ENCODE measurements at places on chromosomes 1 and 21.

DNA sequence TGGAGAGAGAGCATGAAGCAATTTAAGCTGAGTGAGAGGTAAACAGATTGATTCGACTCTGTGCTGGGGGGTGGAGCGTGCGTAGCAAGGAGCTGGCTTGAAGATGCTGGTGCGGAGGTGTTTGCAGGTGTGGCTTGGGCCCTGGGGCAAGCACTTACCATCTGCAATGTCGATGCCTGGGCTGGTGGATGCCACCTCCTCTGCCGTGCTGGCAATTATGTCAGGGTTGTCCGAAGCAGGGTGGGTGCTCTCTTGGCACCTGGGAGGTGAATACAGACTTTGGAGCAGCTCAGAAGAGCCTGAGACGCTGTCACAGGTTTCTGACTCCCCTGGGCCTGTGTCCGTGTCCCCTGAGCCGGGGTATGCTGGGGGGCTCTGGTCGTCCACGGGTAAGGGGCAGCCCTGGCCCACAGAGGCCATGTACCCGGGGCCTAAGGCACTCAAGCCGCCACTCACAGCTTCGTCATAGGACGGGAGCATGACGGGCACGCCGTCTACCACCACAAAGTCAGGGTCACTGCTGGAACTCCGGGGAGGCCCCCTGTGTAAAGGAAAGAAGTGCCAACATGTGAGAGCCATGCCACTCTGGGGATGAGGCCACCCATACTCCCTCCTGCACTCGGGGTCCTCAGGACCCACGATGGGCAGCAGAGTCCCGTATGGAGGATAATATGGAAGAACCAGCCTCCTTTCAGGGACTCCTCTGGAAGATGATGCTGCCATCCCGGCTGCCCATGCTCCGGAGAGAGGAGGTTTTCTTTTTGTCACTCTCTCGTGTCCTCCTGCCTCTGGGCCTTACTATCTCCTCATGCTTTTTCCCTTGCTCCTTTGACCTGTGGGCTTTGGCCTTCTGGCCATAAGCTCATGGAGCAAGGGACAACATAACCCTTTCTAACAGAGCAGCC, 80.3 kb upstream of the TLR5 start:
- no peak for DNase-seq

DNA sequence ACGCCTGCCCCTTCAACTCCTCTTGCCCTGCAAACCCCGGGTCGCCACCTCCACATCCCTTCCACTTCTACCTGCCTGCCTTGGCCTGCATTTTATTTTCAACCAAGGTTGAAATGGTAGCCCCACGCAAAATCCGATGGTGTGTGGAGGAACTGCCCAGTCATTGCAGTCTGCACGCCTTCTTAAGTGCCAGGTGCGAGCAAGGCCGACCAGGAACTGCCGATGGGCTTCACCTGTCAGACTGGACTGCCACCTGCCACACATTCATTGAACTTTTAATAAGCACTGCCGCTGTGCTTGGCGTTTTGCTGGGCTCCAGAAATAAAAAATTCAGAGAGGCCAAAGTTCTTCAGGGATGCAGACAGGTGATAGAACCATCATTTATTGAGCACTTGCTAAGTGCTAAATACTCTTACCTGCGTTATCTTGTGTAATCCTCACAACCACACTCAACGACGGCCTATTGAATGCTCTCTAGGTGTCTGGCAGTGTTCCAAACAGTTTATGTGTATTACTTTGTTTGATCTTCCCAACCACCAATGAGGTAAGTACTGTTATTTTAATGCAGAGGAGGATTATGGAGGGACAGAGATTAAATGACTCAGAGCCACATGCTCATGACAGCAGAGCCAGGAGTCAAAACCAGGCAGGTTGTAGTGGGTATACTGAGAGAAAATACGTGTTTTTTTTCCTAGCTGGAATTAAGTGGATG, 36.2 kb downstream of the CACHD1 start:
- peak; percentile 94 for DNase-seq

- no peak for DNase-seq
Measured at GRCh38 chr1:65939636-65940035, 146.9 kb downstream of the PDE4B start.

DNA sequence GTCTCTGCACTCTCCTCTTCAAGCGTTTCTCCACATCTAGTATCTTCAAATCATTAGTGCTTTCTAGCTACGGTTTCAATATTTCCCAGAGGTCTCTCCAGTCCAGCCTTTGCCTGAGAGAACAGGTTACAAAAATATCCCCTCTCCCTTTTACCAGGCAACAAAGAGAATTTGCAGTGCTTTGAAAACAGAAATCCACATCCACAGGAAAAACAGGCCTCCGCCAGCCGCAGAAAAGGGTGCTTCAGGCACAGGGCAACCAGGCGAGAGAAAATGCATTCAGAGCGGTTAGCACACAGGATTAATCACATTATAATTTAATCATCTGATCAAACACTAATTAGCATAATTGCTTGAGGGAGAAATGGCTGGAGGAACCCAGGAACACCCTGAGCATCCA, 13.8 kb downstream of the DSCAM start:
- DNase-seq = no peak

DNA sequence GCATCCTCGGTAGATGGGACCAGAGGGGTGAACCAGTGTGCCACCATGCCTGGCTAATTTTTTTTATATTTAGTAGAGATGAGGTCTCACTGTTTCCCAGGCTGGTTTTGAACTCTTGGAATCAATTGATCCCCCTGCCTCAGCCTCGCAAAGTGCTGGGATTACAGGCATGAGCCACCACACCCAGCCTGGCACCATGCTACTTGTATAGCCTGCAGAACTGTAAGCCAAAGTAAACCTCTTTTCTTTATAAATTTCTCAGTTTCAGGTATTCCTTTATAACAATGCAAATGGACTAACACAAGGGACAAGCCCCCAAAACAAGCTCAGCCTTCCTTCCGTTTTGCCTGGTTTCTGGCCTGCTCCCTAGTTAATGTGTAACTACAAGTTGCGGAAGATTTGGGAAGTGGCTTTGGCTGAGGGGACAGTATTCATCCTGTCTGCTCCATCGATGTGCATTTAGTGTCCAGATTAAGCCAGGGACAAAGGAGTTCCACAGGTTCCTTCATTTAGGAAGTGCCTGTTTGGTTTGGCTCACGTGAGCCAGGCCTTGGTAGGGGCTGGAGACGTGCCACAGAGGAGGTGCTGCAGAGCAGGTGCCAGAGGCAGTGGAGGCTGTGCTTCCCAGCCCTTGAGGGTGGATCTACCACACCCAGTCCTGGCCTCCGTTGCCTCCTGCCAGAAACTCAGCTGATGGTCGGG, 4.4 kb downstream of the AVPR1B start:
- DNase-seq = no peak

- DNase-seq = no peak
Measured at GRCh38 chr1:156858555-156858956, 361 bp downstream of the INSRR start.

DNA sequence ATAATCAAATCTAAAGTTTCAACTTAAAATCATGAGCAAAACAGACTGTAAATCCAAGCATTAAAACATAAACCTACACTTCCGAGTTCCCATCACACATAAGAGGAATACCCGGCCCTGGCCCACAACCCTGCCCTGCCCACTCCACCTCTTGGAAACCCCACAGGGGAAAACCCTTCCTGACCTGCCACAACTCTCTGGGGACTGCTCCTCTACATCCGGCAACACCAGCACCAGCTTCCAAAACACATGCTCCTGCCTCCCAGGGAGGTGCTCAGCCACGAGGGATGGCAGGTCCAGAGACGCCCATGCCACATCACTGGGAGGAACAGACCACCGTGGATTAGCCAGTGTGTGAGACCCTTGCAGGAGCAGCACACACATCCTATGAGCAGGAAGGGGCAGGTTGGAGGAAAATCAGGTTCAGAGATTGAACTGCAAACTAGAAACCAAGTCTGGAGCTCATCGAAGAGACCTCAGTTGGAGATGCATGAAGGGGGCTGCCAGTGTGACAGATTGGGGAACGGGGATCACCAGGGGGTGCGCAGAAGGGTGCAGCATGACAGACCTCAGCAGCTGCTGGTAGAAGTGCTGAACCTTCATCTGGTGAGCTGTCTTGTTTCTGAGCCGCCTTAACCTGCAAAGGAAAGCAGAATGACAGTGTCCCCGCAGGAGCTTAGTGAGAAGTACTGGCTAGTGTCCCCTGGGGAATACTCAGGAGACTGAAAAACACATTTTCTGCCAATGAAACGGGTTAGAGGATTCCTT, 25.8 kb upstream of the LSS start:
- DNase-seq = no peak
